ENCODE measurements at places on chromosomes 16 and 17.

- no peak for DNase-seq
Measured at GRCh38 chr17:72631568-72631948, 460.9 kb downstream of the SLC39A11 start.

- no peak for DNase-seq
Measured at GRCh38 chr16:11140867-11141266, 115.1 kb downstream of the SOCS1 start.

- DNase-seq, result no peak
Measured at GRCh38 chr17:49114703-49115102, 17.9 kb upstream of the B4GALNT2 start.

- no peak for DNase-seq
Measured at GRCh38 chr16:22660441-22661160, 149.9 kb downstream of the NPIPB5 start.

GRCh38 chr17:76252040-76252954 lies 12.0 kb upstream of the RNF157 start:
- peak; percentile 81 for DNase-seq

- DNase-seq, result no peak
Measured at GRCh38 chr16:81431554-81432353, 12.9 kb upstream of the CMIP start.

DNA sequence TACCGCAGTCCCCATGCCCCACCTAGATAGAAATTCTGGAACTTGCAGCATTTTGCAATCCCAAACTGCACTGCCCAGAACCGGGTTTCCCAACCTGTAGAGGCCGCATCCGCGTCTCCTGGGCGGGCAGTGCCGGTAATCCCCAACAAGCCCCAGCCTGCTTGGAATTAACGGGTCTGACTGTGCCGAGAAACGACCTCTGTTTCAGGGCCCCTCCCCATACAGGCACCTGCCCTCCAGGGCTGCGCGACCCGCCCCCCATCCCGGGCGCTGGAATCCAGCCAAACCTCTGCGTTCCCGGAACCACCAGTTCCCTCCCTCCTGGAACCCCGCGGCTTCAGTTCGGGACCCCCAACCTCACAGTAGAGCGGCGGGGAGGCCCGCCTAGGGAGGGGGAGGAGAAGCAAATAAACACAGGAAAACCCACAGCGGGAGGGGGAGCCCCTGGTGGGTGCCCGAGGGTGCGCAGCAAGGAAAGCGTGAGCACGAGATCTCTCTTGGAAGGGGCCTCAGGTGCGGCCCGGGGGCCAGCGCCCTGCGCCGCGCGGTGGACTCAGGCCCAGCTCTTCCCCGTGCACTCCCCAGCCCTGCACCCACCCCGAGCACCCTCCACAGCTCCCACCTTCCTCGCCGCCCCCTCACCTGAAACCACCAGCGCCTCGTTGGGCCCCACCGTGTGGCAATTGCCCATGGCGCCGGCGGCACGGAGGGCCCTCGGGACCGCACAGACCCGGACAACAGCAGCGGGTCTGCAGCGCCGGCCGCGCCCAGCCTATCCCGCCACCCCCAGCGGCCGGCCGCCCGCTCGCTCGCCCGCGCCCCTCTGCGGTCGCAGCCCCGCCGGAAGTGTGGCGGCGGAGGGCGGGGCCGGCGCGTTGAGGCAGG lies at the start of gene FLOT2:
FLOT2 (minus strand) TSS at position 850 of the 885 bp plus-strand sequence; CDS start at position 691, 159 bp downstream.
- no peak for DNase-seq

DNA sequence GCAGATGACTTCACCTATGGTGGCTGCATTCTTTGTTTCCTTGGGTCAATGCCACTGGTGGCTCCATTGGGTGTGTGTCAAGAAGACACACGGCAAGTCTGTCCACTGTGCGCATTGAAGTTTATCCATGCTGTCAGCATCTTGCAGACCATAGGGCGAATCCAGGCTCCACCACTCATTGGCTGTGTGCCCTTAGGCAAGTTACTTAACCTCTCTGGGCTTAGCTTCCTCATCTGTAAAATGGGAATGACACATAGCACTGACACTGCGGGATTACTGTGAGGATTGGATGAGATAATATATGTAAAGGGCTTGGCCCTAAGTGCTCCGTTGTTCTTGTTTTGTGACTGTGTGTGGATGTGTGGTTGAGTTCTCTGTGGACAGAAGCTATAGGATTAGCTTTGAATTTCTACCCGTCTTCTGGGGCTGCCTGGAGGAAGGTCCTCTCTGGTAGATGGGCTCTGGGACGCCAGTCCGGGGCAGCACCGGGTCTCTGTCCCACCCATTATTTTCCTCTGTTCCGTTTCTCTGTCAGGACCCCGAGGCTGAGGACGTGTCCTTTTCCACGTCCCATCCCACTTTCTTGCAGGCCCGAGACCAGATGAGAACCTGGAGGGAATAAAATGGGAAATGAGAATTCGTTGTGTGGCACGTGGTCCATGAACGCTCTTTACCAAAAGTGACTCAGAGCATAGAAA lies 178.4 kb downstream of the IRF8 start:
- DNase-seq, result no peak

GRCh38 chr17:57869617-57870282 lies 19.9 kb upstream of the MRPS23 start:
- no peak for DNase-seq

- DNase-seq, result no peak
Measured at GRCh38 chr17:823501-823902, 41.3 kb downstream of the MRM3 start.

- no peak for DNase-seq
Measured at GRCh38 chr17:59193336-59193862, 16.4 kb upstream of the SMG8 start.

DNA sequence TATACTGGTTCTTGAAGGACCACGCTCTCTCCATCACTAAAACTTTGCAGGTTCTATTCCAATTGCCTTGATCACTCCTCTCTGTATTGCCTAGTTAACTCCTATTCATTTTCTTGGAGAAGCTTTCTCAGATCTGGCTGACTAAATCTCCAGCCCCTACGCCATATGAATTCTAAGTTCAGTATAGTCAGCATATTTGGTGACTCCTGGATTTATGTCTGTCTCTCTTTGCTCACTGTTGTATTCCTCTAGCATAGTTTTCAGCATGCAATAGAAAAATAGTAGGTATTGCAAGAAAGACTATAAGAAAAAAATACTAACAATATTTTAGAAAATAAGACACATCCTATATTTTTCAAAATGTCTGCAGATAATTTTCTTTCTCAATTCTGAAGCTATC lies 579.7 kb downstream of the CDH11 start:
- DNase-seq, result no peak

- no peak for DNase-seq
Measured at GRCh38 chr17:79097226-79098055, 22.8 kb downstream of the ENGASE start.

- no peak for DNase-seq
Measured at GRCh38 chr17:20995164-20995872, 47.5 kb downstream of the USP22 start.

GRCh38 chr17:48671697-48672171 lies 45.6 kb upstream of the HOXB9 start:
- DNase-seq, result peak; percentile 72

GRCh38 chr16:69386596-69386995 lies 789 bp upstream of the TERF2 start:
- no peak for DNase-seq

DNA sequence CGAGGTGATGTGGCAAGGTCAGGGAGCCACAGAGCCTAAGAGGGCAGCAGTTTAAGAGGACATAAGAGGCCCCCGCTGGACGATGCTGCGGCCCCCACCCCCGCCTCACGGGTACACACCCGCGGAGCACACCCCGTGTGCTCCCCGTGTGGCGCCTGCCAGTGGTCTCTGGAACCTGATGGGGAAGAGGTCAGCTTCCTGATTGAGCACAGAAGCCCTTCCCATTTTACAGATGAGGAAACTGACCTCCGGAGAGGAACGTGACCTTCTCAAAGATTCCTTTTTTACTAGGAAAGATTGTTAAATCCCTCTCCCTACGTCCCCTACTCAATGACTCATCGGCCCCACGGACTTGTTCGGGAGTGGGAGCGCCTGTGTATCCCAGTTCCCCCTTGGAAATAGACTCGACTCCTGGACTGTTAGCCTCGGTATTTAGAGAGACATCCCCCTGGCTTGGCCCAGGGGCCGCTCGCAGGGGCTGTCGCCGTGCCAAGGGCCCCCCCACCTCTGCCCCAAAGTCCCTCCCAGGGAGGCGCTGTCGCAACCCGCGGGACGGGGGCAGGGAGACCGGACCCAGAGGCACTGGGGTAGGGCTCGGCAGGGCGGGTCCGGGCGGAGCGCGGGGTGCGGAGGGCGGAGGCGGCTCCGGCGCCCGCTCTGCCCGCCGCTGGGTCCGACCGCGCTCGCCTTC lies at the start of gene ABCC3:
ABCC3 (plus strand) TSS at position 658 of the 691 bp plus-strand sequence. CDS start 56 bp downstream, outside the sequence.
- DNase-seq, result peak; percentile 22

DNA sequence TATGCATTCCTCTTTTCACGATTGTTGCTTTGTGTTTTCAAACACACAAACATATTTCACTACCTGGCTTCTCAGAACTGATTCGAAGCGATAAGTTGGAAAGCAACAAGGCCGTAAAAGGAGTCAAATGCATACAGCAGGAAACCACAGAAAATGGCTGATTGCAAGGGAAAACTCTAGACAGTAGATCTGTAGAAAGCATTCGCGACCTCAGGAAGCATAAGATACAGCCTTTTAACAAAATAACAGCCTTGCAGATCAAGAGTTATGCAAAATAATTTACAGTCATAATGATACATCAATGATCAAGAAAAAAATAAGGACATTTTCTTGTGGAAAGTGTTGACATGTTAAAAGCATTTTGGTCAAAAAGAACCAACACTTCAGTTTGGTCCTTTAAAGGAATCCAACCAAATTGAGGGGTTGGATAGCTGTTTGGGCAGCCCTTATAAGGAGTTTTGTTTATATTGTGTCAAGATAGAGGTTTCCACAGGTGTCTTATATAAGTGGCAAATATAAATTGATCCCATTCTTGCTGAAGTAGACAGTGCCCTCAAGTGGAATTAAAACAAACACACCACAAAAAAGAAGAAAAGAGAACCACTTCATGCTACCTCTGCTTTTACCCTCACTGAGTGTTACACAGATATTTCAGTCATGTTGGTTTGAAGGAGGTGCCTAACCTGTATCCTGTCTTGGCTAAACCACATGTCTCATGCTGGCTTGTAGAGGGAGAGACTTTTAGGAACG lies 5.5 kb downstream of the CYLD start:
- no peak for DNase-seq

GRCh38 chr17:13476720-13477119 lies 125.0 kb downstream of the HS3ST3A1 start:
- no peak for DNase-seq

DNA sequence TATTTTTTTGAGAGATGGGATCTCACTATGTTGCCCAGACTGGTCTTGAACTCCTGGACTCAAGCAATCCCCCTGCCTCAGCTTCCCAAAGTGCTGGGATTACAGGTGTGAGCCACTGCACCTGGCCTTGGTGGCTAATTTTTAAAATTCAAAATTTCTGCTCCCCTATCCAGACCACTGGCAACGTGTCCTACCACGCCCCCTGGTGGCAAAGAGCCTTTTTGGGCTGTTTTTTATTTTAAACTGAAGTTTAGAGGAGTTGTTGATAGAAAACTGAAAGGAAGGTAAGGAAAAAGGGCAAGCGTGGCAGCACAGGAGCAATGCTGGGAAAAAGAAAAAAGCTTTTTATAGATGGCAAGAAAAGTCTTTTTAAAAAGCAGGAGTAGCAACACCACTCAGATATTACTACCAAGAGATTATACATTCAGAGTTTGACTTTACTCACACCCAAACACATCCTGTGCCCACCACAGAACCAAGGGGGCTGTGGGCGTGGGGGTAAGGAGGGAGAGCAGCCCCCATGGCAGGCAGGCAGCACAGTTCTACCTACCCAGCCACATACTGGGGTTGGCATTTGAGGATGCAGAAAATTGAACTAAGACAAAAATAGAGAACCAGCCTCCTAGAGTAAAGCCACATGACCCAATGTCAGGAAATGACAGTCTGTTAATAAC lies 4.2 kb upstream of the MXRA7 start:
- peak; percentile 59 for DNase-seq

- no peak for DNase-seq
Measured at GRCh38 chr16:18800775-18801144, 589 bp downstream of the ARL6IP1 start.

GRCh38 chr16:50581845-50582244 lies 33.6 kb downstream of the NKD1 start:
- no peak for DNase-seq

DNA sequence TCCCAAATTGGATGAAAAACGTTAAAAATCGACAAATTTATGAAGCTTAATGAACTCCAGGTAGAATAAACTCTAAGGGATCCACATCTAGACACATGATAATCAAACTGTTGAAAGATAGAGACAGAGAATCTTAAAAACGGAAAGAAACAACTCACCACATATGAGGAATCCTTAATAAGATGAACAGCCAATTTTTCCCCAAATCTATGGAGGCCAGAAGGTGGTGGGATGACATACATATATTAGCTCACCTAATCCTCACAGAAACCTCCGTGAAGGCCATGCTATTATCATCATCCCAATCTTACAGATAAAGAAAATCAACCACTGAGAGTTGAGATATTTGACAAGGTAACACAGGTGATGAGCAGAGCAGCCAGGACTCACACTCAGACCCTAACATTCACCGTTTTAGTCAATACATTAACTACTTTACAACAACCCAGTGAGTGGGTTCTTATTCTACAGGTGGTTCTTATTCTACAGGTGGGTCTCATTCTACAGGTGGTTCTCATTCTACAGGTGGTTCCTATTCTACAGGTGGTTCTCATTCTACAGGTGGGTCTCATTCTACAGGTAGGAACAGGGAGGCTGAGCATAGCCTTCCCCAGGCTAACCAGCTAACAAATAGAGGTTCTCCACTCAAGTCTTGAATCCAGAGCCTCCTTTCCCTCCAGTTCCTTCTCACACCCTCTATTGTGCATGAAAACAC lies 4.8 kb downstream of the CACNG1 start:
- DNase-seq, result no peak

- peak; percentile 76 for DNase-seq
Measured at GRCh38 chr17:40203131-40203530, 16.0 kb upstream of the WIPF2 start.

DNA sequence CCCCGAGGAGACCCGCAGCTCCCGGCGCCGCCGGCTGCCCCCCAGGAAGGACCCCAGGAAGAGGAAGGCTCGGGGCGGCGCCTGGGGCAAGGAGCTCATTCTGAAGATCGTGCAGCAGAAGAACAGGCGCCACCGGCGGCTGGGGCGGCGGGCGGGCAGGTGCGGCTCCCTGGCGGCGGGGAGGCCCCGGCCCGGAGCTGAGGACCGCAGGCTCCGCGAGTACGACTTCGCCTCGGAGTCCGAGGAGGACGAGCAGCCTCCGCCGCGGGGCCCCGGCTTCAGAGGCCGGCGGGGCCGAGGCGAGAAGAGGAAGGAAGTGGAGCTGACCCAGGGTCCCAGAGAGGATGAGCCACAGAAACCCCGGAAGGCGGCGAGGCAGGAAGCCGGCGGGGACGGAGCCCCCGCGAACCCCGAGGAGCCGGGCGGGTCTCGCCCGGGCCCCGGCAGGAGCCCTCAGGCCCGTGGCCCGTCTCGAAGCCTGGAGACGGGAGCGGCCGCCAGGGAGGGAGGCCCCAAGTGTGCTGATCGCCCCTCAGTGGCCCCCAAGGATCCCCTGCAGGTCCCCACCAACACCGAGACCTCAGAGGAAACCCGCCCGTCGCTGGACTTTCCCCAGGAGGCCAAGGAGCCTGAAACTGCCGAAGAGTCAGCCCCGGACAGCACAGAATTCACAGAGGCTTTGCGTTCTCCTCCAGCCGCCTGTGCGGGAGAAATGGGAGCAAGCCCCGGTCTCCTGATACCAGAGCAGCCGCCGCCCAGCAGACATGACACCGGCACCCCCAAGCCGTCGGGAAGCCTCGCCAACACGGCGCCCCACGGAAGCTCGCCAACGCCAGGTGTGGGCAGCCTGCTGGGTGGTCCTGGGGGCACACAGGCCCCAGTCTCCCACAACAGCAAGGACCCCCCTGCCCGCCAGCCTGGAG lies 22.3 kb upstream of the ZFPM1 start:
- no peak for DNase-seq

- DNase-seq, result no peak
Measured at GRCh38 chr17:11349106-11349505, 108.1 kb downstream of the SHISA6 start.
